Keratinocyte (primary cell): ENCODE measurements at places on chromosomes 3 and 15.

DNA sequence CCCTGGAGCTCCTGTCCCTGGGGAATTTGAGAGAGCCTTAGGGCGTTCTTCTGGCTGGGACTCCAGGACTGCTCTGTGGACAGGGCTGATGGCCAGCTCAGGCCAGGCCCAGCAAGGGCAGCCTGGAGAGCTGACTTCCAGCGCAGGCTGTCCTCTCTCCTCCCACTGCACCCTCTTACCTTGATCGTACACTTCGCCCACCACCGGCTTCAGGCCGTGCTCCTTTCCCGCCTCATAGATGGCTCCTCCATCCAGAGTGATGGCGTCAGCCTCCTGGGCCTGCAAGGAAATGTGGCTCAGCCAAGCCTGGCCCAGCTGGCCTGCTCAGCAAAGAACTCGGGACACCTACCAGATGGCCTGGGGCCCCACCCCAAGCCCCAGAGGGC, 3.1 kb downstream of the MELTF start:
- DNase-seq, result no peak

GRCh38 chr3:118806423-118806822, 228.2 kb downstream of the IGSF11 start:
- DNase-seq, result no peak

GRCh38 chr3:139518926-139519842, 20.4 kb downstream of the RBP1 start:
- DNase-seq, result no peak

GRCh38 chr15:100338247-100338646, 3.5 kb downstream of the ADAMTS17 start:
- DNase-seq, result no peak

DNA sequence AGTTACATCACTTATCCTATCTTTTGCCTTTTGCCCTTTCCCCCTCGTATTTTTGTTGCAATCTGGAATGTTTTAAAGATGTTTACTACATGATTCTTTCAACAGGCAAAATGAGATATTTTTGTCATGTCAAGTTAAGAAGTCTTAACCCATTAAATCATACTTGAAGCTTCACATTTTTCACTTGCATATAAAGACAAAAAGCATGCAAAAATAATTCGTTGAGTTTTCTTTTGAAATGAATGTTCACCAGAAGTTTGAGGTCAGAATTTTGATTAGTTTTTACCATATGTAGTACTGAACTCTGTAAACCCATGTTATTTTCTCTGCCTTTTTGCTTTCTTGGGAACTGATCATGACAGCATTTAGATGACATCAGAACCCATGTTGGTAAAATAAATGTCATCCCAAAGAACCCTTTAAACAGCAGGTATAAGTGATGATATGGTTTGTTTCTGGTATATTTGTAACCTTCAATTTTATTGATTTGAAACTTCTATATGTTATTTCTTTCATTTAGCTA, 188.5 kb downstream of the GHSR start:
- no peak for DNase-seq
